ENCODE measurements at places on chromosomes 4 and X.

DNA sequence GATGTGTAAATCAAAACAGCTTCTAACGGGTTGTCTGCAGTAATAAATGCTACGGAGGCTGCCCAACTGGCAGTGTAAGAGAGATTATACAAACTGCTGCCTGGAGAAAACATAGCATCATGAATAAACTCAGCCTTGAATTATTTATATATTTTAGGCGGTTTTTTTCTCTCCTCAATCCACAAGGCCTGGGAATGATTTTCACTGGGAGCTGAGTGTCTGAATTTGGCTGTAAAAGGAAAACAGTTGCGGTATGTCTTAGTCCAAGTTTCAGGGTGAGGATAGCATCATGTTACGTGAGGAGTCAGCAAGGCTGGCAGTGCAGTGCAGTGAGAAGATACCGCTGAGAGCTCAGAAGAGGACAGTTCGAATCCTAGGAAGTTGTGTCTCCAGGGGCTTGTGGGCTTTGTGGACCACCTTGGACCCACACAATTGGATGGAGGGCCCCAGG lies 291.5 kb upstream of the BOD1L1 start:
- DNase-seq = no peak

- no peak for DNase-seq
These were observed 11.3 kb downstream of the HMX1 start for GRCh38 chr4:8860096-8860891.

- no peak for DNase-seq
These were observed 34.1 kb upstream of the SORCS2 start for GRCh38 chr4:7158081-7158750.

DNA sequence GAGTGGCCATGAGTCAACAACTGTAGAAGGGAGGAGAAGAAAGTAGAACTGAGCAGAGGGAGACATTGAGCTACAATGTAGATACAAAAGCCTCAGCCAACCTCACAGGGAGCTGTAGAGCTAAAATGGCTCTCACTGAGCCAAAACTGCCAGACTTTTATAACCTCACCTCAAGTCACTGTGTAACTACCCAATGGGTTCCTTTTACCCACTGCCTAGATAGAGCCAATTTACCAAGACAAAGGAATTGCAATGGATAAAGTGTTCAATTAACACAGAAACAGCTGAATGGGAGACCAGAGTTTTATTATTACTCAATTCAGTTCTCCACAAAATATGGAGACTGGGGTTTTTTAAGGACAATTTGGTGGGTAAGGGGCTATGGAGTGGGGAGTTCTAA lies 938.9 kb upstream of the GRIA3 start:
- no peak for DNase-seq

DNA sequence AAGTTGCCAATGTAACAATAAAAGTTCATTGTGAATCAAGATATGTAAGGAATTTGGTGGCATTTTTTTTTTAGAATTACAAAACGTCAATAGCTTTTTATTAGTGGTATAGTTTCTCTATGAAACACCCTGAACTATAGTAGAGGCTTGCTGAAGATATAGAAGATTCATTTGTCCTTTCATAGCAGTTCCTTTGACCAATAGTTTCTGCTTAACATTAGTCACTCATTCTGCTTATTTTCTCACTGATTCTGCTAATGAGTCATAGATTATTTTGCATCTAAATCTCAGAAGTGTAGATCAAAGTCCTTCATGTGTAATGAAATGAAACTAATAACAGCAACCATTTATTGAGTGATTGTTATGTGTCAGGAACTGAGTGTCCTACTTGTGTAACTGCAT lies 205.0 kb upstream of the TET2 start:
- no peak for DNase-seq

DNA sequence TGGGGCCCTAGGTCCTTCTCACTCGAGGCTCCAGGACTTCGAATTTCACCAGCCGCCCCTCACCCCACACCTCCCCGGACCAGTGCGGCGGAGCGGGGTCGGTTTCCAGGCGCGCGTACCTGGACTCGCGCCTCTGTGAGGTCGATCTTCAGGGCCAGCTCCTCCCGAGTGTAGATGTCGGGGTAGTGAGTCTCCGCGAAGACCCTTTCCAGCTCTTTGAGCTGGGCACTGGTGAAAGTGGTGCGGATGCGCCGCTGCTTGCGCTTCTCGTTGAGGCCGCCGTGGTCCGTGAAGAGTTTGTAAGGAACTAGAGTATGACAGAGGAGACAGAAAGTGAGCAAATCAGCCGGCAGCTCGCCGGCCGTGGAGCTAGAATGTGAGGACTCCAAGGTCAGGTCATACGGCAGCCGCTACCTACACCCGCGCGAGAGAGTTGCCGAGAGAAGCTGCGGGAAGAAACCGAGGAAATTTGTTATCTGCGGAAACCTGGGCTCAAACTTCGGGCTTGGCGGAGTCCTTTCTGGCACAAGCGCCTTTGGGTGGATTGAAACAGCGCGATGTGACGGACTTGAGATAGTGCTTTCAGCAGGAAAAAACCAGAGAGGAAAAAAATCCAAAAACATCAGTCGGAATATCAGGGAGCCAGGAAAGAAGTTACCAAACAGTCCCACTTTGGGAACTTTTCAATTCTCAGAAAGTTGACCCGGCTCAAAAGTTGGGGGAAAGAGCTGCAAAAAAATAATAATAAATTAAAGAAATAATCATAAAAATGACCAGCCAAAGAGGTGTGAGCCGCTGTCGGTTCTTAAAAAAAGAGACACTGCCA lies 1.1 kb downstream of the PHOX2B start:
- no peak for DNase-seq

DNA sequence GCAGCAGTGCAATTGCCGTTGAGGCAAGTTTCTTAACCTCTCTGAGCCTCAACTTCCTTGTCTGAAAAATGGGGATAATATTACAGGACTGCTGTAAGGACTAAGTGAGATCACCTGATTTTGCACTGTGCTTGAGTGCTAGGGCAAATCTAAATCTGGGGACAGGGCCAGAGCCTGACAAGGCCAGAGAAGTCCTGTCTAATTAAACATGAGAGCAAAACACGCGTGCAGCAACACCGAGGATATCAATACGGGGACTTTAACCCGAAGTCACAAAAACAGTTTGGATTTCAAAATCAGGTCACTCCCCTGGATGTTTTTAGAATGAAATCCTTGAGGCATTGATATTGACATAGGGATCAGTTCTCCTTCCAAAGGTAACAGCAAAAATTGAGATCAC lies 5.7 kb upstream of the GJB1 start:
- DNase-seq = no peak

GRCh38 chr4:3685081-3685645 lies 81.0 kb upstream of the ADRA2C start:
- no peak for DNase-seq

DNA sequence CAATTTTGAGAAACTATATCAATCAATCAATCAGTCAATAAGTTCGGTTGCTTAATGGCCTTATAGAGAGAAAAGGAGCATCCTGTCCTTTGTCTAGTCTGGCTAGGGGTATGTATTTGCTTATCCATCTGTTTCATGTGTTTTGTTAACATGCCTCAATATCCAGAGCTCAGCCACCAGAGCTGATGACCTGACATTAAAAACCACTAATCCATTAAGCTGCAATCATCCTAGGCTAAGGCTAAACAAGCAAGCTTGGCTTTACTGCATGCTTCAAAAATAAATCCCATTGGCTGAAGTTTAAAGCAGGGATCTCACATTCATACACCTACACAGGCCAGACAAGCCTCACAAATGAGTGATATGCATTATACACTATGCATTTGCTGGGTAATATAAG lies 139.7 kb downstream of the INPP4B start:
- DNase-seq = no peak
